ENCODE measurements at places on chromosomes 3 and 15.
A peak's percentile ranks its signal among the peaks of the same experiment; 100 is the strongest.

- DNase-seq = no peak
Observed at GRCh38 chr15:101801048-101801447, 2.3 kb upstream of the OR4F6 start.

DNA sequence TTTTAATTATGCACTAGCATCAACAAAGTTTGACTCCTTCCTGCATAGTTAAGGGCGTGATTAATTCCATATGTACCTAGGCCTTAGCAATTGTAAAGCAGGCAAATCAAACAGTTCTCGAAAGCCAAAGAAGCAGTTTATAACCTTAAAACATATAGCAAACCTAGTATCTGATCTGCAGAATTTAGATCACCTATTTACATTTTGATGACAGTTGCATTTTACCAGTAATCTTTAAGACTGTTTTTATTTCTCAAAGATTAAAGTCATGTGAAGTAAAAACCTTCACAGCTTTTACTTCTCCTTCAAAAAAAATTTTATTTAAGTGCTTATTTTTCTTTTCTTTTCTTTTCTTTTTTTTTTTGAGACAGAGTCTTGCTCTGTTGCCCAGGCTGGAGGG is 20.9 kb upstream of the UBP1 start:
- no peak for DNase-seq

DNA sequence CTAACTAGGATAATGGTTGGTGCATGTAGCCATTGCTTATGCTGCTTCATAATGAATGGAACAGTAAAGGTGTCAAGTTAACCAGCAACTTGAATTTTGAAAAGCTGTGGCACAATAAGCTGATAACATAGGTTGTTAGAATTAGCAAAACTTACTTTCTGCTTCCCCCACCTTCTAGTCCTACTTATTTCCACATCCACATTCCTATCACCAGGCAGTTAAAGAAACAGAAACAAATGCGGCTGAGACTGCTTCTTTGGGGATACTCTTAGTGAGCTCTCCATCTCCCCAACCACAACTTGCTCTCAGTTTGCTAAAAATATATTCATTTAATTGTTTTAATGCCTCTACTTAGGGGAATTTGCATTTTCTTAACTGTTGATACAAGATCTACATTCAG is 215.1 kb downstream of the TIGIT start:
- no peak for DNase-seq

DNA sequence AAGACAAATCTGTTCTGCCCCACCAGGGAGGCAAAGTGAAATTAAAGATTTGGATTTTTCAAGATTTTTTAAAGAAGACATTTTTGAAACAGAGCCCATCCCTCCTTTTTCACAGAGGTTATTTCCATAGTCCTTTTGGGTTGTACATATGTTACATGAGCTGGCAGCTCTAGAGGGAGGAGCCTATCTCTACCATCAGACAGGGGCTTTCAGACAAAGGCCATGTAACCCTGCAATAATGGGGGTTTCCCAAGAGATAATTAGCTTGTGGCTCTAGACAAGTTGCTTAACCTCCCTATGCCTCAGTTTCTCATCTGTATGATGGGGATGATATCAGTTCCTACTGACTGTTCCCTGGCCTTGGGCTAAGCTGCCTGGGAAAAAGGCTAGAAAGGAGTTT is 8.0 kb upstream of the TBC1D21 start:
- DNase-seq = no peak

DNA sequence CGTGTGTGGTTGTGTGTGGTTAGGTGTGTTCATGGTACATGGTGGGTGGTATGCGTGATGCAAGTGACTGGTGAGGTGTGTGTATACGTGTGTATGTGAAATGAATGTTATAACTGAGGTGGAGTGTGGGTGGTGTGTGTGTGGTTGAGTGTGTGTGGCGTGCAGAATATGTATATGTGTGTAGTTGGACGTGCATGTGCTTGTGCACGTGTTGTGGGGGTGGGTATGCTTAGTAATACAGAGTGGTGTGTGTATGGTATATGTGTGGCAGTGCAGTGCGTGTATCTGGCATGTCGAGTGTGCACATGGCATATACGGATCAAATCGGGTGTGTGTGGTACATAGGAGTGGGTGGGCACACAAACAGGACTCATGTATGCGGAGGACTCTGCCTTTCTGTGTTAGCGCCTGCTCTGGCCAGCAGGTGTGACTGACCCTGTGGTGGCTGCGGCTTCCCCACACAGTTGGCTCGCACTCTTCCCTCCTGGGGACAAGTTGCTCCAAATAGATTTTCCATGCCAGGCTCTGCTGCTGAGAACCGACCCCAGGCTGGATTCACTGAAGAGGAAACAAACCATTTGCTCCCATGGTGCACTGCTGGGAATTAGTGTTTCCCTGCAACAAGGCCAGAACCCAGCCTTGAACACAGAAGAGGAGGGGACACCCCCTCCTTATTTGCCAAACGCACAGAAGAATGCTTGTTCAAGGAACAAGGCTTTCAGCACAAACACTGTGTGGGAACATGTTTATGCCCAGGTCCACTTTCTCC is 1.2 kb upstream of the C3orf70 start:
- DNase-seq = no peak

DNA sequence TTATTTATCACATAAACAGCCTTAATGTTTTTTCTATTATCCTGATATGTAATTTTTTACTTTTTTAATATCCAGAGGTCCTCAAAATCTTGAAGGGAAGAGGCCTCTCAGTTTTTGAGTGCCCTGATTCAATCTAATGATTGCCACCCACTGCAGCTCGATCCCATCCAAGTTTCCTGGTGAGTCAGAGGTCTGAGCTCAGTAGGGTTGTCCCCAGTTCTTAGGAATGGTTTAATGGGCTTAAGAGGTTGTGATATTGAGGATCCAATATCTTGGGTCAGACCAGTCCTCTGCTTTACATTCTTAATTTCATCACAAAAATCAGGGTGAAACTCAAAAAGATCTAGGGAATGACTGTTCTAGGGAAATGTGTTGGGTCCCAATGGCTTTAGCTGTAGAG is 238.5 kb downstream of the NSUN3 start:
- DNase-seq = no peak

DNA sequence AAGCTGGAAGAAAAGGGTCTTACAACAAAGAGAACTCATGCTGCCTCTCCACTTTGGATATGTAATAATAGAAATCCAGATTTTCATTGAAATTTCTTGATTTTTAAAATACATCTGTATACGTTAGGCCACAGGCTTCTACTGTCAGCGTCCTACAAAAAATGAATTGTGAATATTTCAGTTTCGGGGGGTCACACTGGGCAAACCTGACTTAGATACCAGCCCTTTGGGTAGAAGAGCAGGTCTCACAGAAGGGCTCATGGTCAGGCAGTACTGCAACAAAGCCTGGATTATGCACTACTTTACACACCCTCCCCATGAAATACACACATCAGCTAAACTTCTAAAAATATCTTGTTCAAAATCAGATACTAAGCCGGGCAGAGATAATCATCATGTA is 294.5 kb downstream of the FHIT start:
- DNase-seq = no peak

DNA sequence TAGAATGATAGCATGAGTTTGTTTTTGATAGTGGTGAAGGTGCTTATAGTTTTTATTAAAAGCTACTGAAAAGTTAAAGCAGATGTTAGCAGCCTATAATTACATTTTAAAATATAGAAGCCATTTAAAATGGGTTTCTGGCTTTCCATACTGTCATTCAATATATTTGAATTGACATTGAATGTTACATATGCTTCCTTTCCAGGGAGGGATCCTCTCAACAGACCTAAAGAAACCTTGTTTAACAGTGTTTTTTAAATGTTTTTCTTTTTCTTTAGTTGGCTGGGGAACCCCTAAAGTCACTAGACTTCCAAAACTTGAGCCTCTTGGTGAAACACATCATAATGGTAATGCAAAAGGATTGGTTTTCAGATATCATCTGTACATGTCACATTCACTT is 12.2 kb downstream of the DHFR2 start:
- no peak for DNase-seq

DNA sequence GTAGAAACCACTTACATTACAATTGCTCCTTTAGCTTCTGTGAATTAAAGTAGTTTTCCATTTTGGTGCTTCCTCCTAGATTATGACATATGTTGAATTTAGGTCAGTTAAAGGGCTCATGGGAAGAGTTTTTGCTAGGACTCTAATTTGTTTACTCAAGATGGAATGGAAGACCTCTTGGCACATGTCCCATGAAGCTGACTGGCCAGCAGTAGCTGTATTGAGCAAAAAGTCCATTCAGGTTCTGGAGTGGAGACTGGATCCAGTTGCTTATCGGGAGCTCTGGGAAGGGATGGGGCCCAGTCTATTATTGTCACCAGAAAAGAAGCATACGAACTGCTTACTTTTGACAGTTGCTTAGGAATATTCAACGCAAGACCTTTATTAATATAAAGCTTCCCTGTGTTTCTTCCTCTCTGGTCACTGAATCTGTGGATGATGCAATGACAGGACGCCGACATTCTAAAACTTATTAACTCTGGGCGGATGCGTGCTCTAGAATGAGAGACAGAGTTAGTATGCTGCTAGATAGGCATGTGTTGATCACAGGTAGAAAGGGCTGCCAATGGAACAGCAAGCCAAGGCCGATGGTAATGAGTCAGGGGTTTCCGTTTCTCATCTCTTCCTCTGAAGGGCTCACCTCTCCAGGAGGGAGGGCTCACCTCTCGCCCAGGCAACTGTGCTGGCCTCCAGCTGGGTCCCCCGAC is 155.8 kb downstream of the NR1D2 start:
- no peak for DNase-seq

- DNase-seq = peak; percentile 38
Observed at GRCh38 chr3:134250717-134251220, at the start of gene RYK. Gene RYK, minus strand, starts transcription at chr3:134250859. Its CDS starts 205 bp downstream, at chr3:134250654.

DNA sequence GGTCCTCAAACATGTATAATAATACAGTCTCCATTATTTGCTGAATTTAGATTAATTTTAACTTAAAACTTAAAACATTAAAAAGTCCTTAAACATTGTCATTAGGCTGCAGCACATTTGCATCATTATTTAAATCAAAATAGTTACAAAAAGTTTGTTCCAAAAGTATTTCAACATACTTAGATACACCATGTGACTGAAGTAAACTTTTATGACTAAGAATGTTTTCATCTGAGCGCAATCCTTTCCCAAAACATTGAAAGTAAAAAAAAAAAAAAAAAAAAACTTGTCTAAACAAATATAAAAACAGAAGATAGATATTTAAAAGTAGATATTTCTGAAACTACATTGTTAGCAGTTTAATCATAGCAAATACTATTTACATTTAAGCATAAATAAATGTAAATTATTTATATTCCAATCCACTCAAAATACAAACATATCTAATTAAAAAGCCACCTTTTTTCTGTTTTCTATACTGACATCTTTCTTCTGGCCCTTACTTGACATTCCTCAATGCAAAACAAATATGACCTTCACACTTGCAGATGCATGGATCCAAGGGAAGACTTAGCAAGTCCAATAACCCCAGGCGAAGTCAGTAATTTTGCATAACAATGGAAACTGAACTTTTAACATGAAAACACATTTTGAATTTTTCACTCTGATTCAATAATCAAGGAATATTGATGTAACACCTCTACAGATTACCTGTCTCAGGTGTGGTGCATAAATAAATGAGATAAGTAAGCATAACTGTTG is 10.3 kb downstream of the FAM227B start:
- no peak for DNase-seq

DNA sequence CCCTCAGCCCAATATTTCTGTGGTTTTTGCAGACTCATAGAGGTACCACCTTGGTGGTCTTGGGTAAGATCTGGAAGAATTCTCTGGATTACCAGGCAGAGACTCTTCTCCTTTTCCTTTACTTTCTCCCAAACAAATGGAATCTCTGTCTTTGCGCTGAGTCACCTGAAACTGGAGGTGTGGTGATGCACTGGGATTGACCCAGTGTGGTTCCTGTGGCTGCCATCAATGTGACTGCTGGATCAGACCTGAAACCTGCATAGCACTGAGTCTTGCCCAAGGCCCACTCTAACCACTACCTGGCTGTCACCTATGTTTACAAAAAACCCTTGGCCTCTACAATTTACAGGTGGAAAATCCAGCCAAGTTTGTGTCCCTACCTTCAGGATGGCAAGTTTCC is 295.3 kb downstream of the RBMS3 start:
- no peak for DNase-seq

DNA sequence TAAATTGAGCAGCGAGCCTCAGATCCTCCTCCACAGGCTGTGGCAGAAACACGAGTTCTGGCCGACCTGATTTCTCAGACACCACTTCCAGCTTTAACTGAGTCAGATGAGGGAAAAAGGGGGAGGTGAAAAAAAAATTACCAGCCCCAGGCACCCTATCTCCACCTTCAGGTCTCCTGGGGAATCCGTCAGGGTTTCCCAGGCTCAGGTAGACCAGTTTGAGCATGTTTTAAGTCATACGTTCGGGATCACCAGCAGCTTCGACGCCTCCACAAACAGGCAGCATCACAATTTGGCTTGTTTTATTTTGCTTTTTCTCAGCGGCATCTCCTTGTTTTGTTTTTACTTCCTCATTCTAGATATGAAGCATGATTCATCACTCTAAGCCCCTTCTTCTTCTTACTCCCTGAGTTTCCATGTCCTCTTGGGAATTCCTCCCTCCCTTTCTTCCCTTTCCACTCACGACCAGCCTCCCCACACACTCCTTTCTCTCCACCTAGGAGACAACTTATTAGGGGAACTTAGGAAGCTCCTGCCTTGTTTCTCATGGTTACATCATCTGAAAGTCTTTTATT is 190.1 kb downstream of the ZNF621 start:
- no peak for DNase-seq
